Umbilical cord (tissue), 2 donors: ENCODE measurements at places on chromosomes 2 and 18.

DNA sequence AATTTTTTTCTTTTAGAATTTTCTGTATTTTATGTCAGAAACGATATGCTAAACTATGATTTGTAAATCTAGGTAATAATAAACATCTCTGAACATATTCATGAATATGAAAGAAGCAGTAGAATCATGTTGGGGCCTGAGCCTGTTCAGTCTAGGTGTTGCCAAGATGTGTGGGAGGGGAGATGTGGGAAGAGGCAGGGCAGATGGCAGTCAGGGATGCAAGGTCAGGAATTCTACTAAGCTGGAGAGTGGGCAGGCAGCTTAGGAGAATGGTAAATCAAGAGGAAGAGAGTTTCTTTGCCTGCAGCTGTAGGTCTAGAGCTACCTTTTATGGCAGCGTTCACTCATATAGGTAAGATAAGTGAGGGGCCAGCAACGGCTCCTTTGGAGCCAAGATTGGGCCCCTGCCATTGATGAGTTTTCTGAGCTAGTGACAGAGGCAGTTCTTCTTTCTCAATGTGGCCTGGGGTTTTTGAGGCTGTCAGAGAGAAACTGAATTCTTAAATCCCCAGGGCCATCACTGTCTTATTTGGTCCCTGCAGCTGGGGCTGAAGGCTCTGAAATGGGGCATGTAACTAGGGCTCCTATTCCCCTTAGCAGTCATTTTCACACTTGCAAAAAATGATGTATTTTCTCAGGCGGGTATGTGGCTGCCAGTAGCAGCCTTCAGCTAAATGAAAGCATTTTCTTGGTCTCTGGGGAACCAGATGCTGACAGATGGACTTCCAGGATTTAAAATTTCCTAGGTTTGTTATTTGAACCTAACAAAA lies 232.8 kb downstream of the PIK3C3 start:
- no peak for DNase-seq

DNA sequence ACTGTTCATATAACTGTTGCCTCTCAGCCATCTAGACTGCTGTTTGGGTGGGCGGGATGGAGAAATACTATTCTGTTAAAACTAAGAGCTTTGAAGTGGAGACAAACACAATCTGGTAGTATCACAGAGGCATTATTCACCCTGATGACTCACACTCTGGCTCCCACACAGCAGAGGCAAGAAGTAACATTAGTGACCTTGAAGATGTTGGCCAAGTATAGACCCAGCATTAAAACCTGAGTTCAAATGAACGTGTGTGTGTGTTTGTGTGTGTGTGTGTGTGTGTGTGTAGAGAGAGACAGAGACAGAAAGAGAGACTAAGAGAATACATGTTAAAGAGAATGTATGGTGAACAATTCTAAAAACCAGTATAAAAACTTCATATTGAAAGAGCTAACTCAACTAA lies 22.5 kb upstream of the ACVR1 start:
- peak; percentile 63 for DNase-seq

GRCh38 chr2:109155553-109156451 lies 26.8 kb downstream of the SH3RF3 start:
- peak; percentile 40 for DNase-seq

- DNase-seq, result no peak
Measured at GRCh38 chr2:127087791-127088495, 19.0 kb downstream of the BIN1 start.

GRCh38 chr2:26975656-26976055 lies 5.2 kb downstream of the MAPRE3 start:
- DNase-seq, result no peak

GRCh38 chr2:215320679-215321078 lies 8.8 kb downstream of the ATIC start:
- DNase-seq, result no peak

- no peak for DNase-seq
Measured at GRCh38 chr2:130808482-130809268, 28.0 kb upstream of the ARHGEF4 start.
